Posterior vena cava (tissue), 2 donors: ENCODE measurements at places on chromosomes 7 and 10. TPM values are rescaled to one million over a fixed set of nuclear protein-coding genes. Genes with fewer than 3 reads are reported as not detected.

WDR86 gene
- total RNA-seq = 4.1 TPM

OR2A42 gene
- not detected for total RNA-seq

HMX3 gene
- not detected for total RNA-seq

PILRA gene
- total RNA-seq = 5.9 TPM

NPS gene
- total RNA-seq = not detected
